Esophagus mucosa (tissue), 1 donor: ENCODE measurements at places on chromosomes 16 and 17.

- ATAC-seq, result peak; percentile 11
Measured at GRCh38 chr17:10197721-10198508, 491 bp downstream of the GAS7 start.

GRCh38 chr16:46787909-46788308, 39.8 kb upstream of the MYLK3 start:
- ATAC-seq, result no peak

DNA sequence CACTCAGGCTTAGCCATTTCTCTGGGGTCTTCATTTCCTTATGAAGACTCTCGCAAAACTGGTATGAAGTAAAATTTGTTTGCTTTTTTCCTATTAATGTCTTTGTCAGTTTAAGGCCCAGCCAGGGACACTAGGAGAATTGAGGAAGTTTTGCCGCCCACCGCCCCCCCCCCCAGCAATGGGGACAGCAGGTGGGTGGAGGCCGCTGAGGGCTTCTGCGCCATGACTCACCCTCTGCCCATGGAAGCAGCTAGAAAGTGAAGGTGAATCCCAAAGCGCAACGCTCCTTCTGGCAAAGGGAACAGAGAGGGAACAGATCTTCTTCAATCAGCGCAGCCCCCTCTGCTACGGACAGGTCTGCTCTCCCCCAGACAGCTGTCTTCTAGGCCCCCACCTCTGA, 49.7 kb downstream of the MARF1 start:
- no peak for ATAC-seq

DNA sequence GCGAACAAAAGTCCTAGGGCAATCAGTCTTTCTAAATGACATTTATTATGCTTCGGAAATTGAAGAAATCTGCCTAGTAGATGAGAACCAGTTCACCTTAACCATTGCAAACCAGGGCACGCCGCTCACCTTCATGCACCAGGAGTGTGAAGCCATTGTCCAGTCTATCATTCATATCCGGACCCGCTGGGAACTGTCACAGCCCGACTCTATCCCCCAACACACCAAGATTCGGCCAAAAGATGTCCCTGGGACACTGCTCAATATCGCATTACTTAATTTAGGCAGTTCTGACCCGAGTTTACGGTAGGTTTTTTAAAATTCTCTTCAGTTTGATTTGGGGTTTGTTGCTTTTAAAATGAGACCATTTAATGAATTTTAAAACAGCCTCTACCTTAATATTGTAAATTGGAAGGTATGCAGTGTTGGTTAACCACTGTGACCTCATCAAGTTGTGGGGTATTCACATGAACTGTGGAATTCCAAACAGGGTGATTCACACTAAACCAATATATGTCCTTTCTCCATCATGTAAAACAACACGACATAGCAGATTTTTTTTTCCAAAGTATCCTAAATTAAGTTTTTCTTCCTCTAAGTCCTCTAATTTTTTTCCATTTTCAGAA, 6.2 kb upstream of the EVI2A start:
- ATAC-seq, result no peak

DNA sequence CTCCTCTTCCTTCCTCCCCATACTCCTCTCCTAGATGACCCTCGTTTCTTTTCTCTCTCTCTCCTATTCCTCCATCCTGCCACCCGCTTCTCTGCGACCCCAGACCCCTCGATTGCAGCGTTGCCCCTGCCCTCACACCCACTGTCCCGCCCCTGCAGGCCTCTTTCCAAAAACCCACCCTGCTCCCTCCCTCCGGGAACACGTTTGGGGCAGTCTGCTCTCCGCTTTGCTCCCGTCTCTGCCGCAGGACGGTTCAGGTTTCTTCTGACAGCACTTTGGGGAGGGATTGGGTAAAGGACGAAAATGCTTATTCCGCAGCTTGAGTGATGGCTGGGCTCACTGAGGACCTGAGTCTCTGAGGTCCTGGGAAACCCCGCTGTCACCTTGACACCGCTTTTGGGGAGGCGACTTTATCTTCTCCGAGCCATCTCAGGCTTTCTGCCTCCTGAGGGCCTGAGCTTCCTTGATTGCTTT, 690 bp downstream of the NDE1 start:
- ATAC-seq, result peak; percentile 6

GRCh38 chr17:78416791-78417530, 38.5 kb downstream of the PGS1 start:
- no peak for ATAC-seq

DNA sequence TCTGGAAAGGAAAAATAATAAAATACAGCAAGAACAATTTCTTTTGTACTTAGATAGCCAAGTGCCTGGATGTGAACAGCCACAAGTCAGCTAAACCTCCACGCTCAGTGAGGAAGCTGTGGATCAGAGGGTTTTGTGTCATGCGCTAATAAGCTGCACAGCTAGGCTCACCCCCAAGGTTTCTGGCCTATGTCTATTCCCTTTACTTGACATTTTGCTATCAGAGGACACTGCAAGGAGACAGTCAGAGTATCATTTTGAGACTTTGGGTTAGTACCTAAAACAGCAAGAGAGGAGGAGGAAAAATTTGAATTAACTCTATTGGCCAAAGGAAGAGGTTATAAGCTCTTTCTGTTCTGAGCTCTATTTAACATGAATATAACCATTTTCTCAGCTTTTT, 139.3 kb downstream of the KCNJ2 start:
- ATAC-seq, result no peak

DNA sequence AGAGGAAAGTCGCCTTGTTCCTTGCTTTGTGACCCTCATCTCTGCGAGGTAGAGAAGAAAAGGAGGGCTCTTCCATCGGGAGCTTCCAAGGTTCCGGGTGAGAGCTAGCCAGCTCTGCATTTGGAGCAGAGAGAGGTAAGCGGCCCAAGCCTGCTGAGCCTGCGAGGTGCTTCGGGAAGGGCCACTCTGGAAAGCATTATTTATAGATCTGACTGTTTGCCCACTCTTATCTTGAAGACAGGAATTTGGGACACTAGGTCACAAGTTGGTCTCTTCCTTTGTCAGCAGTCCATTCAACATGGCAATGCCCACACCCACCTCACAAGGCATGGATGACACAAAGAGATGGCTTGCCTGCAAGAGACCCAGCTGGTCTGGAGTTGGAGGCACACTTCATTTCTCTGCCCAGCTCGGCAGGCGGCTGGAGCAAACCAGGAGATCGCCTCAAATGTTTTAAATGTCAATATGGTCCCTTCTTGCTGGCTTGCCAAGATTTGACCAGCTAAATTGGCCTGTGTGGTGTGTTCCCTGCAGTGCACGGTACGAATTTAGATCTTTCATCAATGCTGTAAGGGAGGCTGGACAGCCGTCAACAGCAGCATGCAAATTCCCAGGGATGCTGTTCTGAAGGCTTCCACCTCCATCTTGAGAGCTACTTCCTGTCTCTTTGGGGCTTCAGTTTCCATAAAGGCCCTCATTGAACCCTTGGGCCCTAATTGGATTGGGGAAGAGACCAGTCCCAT, 19.5 kb downstream of the CBX4 start:
- ATAC-seq, result no peak

DNA sequence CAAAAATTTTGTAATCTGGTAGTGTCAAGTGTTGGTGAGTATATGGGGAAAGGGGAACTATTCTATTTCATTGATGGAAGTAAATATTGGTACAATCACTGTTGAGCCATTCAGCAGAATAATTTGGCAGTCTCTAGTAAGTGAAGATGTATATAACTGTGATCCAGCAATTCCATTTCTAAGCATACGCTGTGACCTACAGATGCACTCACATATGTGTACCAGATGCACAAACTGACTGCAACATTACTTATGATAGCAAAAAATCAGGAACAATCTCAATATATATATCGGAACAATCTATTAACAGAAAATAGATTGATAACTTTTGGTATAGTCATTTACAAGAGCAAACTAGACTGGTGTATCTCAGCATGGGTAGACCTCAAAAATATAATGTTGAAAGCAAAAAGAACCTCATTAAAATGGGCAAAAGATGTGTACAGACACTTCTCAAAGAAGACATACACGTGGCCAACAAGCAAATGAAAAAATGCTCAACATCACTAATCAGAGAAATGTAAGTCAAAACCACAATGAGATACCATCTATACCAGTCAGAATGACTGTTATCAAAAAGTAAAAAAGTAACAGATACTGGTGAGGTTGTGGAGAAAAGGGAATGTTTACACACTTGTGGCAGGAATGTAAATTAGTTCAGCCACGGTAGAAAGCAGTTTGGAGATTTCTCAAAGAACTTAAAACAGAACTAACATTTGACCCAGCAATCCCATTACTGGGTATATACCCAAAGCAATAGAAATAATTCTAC, 20.7 kb downstream of the ADAP2 start:
- no peak for ATAC-seq

- ATAC-seq, result no peak
Measured at GRCh38 chr17:73320601-73321264, 8.9 kb upstream of the CDC42EP4 start.

DNA sequence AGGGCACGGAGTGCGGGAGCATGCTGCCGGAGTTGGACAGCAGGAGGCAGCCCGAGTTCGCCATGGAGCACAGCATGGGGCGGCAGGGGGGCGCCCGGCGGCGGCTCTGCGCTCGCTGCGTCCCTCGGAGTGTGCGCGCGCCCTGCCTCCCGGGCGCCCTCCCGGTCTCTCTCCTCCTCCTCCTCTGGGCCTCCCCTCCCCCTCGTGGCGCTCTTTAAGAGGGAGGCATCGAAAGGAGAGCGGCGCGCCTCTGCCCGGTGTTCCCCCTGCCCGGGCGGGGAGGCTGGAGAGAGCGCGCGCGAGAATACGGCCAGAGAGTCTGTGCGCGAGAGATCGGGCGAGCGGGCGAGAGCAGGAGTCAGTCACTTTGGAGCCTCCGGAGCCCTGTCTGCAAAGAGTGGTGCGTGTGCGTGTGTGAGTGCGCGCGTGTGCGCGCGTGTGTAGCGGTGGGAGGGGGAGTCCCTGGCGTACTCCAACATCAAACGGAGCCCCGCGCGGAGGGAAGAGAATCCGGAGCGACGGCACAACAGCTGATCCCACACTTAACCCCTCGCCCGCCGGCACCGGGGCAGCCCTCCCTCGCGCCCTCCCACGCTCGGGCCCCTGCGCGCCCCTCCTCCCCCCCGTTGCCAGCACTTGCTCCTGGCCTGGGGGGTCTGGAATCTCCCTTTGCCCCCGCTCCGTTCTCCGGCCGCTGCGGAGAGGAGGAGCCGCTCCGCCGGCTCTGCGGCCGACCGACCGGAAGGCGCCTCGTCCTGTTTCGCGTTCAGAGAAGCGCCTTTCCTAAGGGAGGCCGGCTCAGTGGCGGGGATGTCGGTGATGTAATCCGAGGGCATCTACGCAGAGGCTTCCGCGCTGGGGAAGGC, 108.9 kb downstream of the ENGASE start:
- no peak for ATAC-seq

DNA sequence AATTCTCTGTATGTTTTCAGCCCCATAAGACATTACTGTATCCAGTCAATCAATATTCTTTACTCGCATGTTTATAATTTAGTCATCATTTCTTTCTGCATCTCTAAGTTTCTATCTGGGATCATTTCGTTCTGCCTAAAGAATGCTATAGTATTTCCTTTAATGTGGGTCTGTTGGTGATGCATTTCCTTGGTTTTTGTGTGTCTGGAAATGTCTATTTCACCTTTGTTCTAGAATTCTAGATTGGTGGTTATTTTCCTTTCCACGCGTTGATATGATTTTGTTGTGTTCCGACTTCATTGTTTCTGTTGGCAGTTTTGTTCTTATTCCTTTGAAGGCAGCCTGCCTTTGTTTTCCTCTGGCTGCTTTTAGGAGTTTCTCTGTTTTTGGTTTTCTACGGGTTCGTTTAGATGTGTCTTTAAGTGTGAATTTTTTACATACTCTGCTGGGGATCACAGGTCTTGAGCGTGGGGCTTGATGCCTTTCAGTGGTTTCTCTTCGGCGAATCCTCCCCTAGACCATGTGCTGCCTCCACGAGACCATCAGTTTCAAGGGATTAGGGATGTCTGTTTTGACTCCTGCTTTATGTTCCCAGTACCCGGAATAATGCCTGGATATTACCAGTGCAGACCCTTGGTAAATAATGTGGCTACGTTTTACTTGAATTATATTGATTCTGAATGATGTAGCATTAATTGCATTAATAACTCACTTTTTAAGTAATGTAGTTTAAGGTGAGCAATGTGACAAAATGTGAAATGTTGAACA, 23.5 kb downstream of the POLR3E start:
- ATAC-seq, result no peak

DNA sequence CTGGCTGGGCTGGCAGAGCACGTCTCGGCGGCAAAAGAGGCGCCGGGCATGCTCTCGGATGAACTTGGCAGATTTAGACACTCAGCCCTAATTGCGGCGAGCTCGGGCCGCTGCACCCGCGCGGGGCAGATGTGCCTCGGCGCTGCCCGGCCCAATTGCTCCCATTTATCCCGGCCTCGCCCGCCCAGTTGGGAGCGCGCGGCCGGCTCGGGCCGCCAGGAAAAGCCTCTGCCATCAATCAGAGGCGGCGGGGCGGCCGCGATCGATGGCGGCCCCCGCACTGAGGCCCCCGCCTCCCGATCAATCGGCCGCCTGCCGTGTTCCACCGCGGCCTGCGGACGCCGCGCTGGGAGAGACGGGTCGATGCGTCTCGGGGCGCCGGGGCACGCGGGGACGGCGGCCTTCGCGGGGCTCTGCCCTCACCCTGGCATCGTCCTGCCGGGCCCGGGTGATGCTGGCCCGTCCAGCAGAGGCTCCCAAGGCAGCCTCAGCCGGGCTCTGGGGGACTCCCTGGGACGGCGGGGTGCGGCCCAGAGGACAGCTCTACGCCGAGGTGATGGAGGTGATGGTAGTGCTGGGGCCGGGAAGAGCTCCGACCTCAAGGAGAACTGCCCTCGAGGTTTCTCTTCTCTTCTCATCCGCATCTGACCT, 200.9 kb upstream of the N4BP1 start:
- ATAC-seq, result no peak

- ATAC-seq, result peak; percentile 75
Measured at GRCh38 chr16:66478733-66479511, 51.8 kb downstream of the BEAN1 start.

- no peak for ATAC-seq
Measured at GRCh38 chr16:8901320-8901861, 19.2 kb downstream of the LITAFD start.
